ENCODE measurements at places on chromosomes 3 and 15.

DNA sequence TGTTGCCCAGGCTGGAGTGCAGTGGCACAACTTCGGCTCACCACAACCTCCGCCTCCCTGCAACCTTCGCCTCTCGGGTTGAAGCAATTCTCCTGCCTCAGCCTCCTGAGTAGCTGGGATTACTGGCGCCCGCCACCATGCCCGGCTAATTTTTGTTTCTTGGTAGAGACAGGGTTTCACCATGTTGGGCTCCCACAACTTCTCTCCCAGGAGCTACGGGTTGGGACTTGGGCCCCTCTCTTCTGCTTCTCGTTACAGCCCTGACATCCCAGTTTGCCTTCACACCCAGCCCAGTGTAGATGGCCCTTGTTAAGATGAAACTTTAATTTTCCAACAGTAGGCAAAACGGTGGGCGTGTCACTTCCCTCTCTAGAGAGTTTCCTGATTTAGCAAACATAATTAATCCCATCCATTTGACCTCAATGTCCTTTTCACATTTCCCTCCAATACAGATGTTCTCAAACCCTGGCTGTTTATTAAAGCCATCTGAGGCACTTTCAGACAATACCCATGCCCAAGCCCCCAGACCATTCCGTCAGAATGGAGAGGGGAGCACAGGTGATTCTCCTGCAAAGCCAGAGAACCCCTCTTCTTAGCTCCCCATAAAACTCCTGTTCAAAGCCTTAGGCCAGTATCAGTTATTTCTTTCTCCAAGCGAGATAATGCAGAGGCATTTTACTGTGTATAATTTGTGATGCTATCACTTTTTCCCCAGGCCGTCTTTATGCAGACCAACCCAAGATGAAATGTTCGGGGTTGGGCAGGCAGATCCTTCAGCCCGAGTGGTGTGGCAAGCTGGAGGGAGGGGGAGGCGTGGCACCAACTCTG, 245.7 kb downstream of the XXYLT1 start:
- no peak for DNase-seq

DNA sequence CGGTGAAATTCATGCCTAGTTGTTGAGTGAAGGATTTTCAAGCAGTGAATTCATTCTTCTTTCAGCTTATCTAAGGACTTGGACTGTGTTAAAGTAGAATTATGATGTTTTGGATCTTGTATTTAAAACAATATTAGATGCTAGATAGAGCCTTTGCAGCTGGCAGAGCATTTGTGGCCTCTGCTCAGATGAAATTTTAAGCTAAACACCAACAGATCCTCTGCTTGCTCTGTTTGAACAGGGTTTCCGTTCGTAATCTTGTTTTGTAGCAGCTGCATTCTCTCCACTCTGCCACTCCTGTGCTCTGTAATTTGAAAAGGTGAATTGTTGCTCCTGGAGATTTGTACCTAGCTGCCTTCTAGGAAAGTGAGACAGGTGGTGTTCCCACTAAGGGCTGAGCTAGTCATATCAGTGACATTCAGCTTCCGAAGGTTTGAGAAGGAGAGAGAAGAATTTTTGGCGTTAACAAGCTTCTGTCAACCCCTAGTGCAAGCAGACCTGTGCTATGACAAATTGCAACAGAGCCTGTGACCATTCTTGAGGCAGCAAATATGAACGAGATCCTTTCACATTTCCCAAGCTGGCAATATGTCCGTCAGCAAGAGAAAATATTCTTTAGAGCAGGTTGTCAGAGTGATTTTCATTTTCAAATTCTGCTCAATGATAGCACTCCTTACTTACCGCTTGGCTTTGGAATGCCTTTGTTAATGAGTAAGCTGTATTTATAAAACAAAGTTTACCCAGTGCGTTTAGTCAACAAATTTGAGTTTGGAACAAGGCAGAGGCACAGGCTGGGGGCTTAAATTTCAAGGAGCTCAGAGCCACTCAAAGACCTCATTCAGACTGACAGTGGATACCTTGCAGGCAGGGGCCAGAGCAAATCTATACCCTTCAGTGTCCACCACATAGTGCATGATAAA, 5.3 kb downstream of the CHST2 start:
- DNase-seq = no peak

GRCh38 chr3:53936347-53936746, 44.7 kb upstream of the SELENOK start:
- no peak for DNase-seq

DNA sequence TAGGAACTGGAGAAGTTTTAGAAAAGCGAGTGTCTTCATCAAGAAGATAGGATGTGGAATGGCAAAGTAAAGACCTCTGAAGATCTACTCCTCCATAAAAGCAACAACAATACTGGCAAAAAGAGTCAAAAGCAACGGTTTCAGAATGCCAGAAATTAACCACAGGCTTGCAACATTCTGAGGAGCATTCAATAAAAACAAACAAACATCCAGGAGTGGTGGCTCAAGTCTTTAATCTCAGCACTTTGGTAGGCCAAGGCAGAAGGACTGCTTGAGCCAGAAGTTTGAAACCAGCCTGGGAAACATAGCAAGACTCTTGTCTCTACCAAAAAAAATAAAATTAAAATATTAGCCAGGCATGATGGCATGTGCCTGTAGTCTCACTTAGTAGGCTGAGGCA, 143.2 kb upstream of the HACD2 start:
- no peak for DNase-seq

GRCh38 chr15:65085990-65086679, 9.6 kb downstream of the KBTBD13 start:
- DNase-seq = no peak

Data from T-helper 17 cell (primary cell).